ENCODE measurements at places on chromosomes 6 and 20. TPM values are rescaled to one million over a fixed set of nuclear protein-coding genes. Genes with fewer than 3 reads are reported as not detected.
A peak's percentile ranks its signal among the peaks of the same experiment; 100 is the strongest.

Gene PIGT
- 66.3 TPM for total RNA-seq

Gene C4B
- 166 TPM for total RNA-seq

Gene CRISP3
- total RNA-seq: not detected

DNA sequence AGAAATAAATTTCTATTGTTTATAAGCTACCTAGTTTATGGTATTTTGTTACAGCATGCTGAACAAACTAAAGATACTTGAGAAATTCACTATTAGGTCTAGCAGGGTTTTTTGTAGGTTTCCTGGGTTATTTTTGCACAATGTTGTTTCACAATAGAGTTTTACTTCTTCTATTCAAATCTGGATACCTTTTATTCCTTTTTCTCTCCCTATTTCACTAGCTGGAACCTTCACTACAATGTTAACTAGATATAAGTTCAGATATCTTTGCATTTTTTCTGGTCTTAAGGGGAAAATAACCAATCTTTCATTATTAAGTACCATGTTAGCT lies 237.7 kb upstream of the CITED2 start:
- no peak for DNase-seq
- H3K27ac ChIP-seq: no peak overlapping the region
- no peaks in the 10 kb centered on the region for H3K27me3 ChIP-seq
- no peak overlapping the region for H3K4me3 ChIP-seq

Gene C6orf52
- not detected for total RNA-seq

DNA sequence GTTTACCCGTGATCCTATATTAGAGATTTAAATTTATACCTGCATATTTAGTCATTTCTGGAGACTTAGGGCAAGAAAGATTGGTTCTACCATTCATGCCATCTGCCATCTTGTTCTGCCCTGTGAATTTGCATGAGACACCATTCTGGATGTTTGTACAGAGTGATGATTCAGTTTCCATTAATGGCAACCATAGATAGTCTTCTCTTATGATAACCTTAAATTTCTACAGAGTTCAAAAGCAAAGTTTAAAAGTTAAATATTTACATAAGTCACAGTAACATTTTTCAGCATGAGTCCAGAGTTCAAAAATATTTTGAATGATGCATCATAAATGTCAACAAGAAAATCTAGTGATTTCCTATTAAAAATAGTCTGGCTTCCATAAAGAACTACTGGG lies 23.2 kb downstream of the PLCB1 start:
- no peak for DNase-seq
- H3K36me3 ChIP-seq: no peaks in the 10 kb centered on the region
- H3K27ac ChIP-seq: no peak overlapping the region
- no peaks in the 10 kb centered on the region for H3K27me3 ChIP-seq
- H3K4me1 ChIP-seq: peaks cover 27% of the 10 kb centered on the region

GRCh38 chr20:58271606-58272351 lies 37.7 kb upstream of the RAB22A start:
- H3K4me1 ChIP-seq: no peaks in the 10 kb centered on the region
- peaks cover 25% of the 10 kb centered on the region for H3K36me3 ChIP-seq
- no peak overlapping the region for H3K27ac ChIP-seq

- H3K4me3 ChIP-seq: no peak overlapping the region
- no peaks in the 10 kb centered on the region for H3K36me3 ChIP-seq
- H3K27me3 ChIP-seq: no peaks in the 10 kb centered on the region
- no peaks in the 10 kb centered on the region for H3K4me1 ChIP-seq
- H3K27ac ChIP-seq: no peak overlapping the region
- DNase-seq: no peak
These were observed 5.3 kb upstream of the AIF1 start for GRCh38 chr6:31609519-31610406.

Gene LTA
- 0.46 TPM for total RNA-seq

GRCh38 chr6:56079751-56080540 lies 167.4 kb downstream of the COL21A1 start:
- H3K36me3 ChIP-seq: no peaks in the 10 kb centered on the region
- H3K27ac ChIP-seq: no peak overlapping the region
- H3K27me3 ChIP-seq: no peaks in the 10 kb centered on the region
- no peak overlapping the region for H3K4me3 ChIP-seq
- no peaks in the 10 kb centered on the region for H3K4me1 ChIP-seq

Gene TRIM40
- total RNA-seq: not detected

DNA sequence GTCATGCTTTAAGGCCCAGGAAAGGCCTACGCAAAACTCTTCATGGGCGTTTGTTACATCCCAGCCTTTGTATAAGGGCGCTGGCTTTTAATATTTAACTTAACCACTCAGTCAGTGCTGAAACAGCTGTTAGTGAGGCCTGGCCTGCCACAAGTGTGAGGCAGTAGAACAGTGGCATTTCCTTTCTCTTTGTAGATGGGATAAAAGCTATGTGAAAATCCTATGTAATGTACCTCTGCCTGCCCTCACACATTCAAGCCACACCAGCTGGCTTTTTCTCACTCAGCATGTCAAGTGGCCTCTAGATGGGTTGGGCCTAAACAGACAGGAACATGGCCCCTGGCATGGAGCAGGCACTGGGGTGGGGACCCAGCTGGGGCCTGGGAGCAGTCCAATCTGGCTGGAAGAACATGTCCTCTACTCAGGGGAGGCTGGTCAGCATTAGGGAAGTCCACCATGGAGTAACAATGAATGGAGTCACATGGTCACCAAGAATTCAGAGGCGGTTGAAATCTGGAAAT lies 20.7 kb downstream of the CGA start:
- H3K36me3 ChIP-seq: no peaks in the 10 kb centered on the region
- DNase-seq: no peak
- H3K27ac ChIP-seq: no peak overlapping the region

GRCh38 chr20:38219006-38219950 lies 41.3 kb downstream of the KIAA1755 start:
- H3K27ac ChIP-seq: no peak overlapping the region
- DNase-seq: peak; percentile 63
- no peaks in the 10 kb centered on the region for H3K27me3 ChIP-seq
- H3K4me3 ChIP-seq: no peak overlapping the region

Gene SLC17A3
- total RNA-seq: not detected

DNA sequence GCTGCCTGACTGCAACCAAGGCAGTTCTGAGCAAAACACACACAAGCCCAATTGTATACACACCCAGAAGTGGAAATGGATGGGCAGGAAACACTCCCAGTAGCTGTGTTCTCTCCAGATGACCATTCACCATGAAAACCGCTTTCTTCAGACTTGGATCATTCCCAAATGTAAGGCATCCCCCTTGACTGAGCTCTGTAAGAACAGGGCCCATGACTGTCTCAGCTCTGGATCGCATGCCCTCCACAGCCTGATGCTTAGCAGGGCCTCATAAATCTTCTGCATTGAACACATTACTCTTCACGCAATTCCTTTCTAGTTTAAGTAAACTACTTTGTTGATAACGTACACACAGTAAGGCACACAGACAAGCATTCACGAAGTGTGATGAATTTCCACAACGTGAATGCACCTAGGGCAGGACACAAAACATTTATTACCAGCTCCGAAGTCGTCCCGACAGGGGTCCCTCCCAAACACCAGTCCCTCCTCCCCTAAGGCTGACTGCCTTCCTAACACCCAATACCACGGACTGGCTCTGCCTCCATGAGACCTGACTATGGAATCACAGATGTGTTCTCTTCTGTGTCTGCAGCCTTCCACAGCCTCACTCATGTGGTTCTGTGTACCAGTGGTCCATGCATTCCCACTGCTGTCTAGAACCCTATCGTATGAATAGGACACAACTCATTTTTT lies 31.7 kb downstream of the BMP7 start:
- no peak for DNase-seq
- H3K27ac ChIP-seq: no peak overlapping the region
- H3K27me3 ChIP-seq: peaks cover 10% of the 10 kb centered on the region
- H3K36me3 ChIP-seq: no peaks in the 10 kb centered on the region
- no peak overlapping the region for H3K4me3 ChIP-seq
- no peaks in the 10 kb centered on the region for H3K4me1 ChIP-seq

Gene ARMH2
- total RNA-seq: not detected

DNA sequence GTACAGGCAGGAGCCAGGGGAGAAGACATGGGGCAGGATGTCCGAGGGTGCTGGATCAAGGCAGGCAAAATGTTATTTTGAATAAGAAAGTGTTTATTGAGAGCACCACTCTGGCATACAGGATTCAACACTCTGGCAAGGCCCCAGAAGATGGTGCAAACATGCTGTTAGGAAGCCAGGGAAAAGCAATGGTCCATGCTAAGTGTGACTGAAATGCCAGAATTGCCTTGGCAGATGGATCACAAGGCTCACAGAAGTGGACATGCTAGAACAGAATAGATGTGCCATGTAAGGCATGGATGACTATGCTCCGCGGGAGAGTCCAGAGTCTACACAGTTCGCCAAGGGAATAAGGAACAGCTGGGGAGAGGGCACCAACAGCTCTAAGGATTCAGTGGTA lies 54.6 kb downstream of the QRSL1 start:
- DNase-seq: no peak
- no peak overlapping the region for H3K27ac ChIP-seq
- H3K27me3 ChIP-seq: no peaks in the 10 kb centered on the region
- H3K36me3 ChIP-seq: no peaks in the 10 kb centered on the region

DNA sequence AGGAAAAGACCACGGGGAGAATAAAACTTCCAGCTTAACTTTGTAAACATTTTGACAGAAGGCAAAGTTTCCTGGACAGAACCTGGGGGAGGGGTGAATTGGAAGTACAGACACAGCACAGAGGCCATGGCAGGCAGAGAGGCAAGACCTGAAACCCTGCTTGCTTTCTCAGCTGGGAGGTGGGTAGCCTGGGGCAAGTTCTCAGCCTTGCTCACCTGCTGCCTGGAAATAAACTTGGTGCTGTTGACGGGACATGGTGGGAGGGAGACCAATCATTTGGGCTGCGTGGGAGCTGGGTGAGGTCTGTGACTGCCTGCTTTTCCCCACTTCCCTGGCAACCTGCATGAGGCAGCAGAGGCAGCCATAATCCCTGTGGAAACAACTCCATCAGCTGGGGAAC lies 221.3 kb downstream of the MOXD1 start:
- no peak overlapping the region for H3K4me3 ChIP-seq
- H3K27me3 ChIP-seq: no peaks in the 10 kb centered on the region
- DNase-seq: no peak

DNA sequence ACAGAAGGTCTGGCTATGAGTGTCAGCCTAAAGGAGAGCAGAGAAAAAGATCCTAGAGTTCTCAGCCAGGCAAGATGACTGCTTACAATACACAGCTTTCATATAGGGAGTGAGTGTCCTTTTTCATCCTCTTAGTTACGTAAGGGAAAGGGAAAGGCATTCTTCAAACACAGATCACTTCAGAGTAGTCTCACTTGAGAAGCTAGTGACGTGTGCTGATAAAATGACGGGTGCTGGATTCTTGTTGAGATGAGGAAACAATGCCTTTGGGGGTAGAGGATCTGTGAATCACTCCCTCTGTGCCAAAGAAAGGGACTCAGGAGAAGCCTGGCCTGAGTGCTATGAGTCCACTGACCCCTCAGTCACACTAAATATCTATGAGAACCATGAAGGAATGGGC lies 117.3 kb downstream of the QRSL1 start:
- no peaks in the 10 kb centered on the region for H3K36me3 ChIP-seq
- no peaks in the 10 kb centered on the region for H3K27me3 ChIP-seq
- H3K4me3 ChIP-seq: no peak overlapping the region
- no peak overlapping the region for H3K27ac ChIP-seq

- peak overlapping the region; percentile 21 for H3K27ac ChIP-seq
- no peak for DNase-seq
- no peaks in the 10 kb centered on the region for H3K4me1 ChIP-seq
- H3K27me3 ChIP-seq: no peaks in the 10 kb centered on the region
- no peak overlapping the region for H3K4me3 ChIP-seq
These were observed 37.0 kb upstream of the SAMHD1 start for GRCh38 chr20:36988494-36988966.

- no peaks in the 10 kb centered on the region for H3K36me3 ChIP-seq
- no peak overlapping the region for H3K27ac ChIP-seq
- peaks cover 2% of the 10 kb centered on the region for H3K27me3 ChIP-seq
- H3K4me3 ChIP-seq: no peak overlapping the region
- DNase-seq: no peak
These were observed 11.5 kb upstream of the MRS2 start for GRCh38 chr6:24391208-24391607.
